ENCODE measurements at places on chromosomes 16 and 17.

DNA sequence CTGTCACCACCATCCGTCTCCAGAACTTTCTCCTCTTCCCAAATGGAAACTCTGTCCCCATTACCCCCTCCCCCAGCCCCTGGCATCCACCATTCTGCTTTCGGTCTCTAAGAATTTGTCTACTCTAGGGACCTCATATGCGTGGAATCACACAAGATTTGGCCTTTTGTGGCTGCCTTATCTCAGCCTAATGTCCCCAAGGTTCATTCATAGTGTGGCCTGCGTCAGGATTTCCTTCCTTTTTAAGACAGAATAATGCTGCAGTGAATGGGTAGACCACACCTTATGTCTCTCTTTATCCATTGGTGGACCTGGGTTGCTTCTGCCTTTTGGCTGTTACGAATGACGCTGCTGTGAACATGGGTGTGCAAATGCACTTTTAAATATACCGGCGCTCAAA lies 139.7 kb upstream of the PLCG2 start:
- DNase-seq: no peak

DNA sequence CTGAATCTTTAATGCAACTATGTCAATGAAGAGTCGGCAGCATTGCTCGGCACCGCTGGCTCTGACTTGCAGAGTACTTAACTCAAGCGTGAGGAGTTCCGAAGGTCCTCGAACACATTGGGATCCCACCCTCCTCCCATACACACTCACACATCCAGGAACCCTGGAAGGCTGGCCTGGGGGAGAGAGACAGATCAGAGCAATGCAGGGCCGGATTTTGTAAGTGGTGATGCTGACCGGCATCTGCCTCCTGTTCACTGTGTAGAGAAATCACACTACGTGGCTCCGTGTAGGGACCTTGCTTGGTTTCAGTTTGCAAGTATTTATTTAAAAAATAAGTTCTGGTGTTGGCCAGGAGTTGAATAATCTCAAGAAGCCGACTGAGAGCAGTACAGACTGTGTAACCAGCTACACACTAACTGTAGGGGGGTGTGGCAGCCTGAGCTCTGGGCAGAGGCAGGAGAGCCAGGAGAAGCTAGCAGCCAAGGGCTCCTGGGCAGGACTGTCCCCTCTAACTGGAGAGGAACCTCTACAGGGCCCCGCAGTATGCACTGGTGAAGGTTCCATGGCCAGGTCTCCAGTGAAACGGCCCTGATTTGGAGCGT lies 190.2 kb upstream of the TNRC6C start:
- no peak for DNase-seq

- no peak for DNase-seq
Measured at GRCh38 chr16:85193876-85194275, 81.6 kb upstream of the CIBAR2 start.

GRCh38 chr17:8275421-8276290 lies 12.8 kb upstream of the RANGRF start:
- no peak for DNase-seq

GRCh38 chr17:17120701-17121100 lies 78.4 kb downstream of the MPRIP start:
- DNase-seq: no peak

GRCh38 chr17:68248199-68248825 lies 469 bp downstream of the AMZ2 start:
- no peak for DNase-seq

DNA sequence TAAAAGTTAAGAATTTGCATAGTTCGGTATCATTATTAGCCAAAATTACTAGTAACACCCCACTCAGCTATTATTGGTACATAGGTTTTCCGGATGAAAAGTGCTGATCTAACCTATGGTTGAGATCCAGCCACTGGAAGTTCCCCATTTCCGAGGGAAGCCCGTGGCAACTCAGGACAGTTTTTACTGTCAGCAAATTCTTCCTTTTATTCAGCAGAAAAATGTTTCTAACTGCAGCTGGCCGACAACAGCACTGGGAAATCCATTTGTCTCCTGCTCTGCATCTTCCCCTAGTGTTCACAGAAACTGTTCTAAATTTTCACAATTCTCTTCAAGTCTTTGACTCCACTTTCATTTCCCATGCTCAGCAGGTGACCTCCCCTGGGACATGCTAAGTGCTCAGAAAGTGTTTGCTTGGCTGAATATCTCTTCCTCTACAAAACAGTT lies 15.5 kb upstream of the MMD start:
- no peak for DNase-seq

DNA sequence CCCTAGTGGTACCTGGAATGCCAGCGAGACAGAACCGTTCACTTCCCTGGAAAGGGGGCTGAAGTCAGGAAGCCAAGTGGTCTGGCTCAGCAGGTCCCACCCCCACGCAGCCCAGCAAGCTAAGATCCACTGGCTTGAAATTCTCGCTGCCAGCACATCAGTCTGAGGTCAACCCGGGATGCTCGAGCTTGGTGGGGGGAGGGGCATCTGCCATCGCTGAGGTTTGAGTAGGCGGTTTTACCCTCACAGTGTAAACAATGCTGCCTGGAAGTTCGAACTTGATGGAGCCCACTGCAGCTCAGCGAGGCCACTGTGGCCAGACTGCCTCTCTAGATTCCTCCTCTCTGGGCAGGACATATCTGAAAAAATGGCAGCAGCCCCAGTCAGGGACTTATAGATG lies 464.7 kb upstream of the TOM1L1 start:
- no peak for DNase-seq

- DNase-seq: no peak
Measured at GRCh38 chr16:86257546-86257945, 252.8 kb upstream of the FOXF1 start.

DNA sequence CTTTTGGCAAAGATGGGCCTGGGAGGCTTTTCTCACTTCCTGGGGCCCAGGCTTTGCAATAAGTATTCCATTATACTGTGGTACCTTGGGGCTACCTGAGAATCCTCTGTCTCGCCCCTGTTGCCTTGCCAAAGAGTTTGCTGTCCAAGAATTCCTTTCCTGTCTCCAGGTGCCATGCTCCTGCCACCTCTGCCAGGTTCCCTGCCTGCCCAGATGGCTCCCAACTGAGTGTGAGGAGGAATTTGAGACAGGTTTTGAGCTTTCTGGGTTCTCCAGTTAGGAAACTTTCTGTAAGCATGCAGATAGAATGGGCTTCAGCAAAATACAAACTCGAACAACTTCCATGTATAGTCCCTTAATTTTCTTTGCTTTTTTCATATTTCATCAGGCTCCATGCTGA lies 5.8 kb downstream of the MAPT start:
- no peak for DNase-seq

GRCh38 chr16:83899978-83900377 lies 1.1 kb downstream of the MLYCD start:
- no peak for DNase-seq

DNA sequence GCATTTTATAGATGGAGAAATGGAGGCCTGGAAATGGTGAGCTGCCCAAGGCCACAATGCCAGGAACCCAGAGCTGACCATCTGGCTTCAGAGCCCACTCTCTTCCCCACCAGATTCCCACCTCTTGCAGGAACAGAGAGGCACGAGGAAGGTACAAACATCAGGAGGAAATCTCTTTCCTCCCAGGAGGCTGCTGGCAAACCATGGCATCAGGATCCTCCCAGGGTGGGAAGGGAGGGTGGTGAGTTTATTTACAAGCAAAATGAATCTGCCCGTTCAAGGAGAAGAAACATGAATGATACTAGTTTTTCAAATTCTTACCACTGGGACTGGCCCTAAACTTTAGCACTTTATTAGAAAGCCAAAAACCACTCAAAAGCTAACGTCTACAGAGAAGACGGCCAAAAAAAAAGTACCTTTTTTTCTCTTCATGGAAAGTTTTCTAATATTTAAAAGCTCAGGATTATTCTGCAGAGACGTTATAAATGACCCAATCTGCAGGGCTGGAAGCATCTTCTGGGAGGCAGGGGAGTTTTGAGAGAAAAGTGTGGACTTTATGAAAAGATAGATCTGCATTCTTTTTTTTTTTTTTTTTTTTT lies 79.1 kb downstream of the NXN start:
- no peak for DNase-seq

DNA sequence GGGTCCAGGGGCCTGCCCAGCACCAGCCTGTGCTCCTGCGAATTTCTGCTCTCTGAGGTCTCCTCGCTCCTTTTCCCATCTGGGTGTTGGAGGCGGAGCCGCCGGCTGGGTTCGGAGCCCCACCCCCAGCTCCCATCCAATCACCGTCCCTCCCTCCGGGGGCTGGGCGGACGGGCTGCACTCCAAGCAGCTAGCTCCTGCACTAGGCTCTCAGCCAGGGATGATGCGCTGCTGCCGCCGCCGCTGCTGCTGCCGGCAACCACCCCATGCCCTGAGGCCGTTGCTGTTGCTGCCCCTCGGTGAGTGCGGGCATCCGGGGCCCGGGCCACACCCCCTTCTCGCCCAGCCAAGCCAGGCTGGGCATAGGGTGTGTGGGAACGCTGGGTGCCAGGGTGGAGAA lies at the start of gene NRN1L:
Gene NRN1L (plus strand): TSS at position 202 of the 400 bp plus-strand sequence. CDS start 19 bp downstream, at position 221.
- DNase-seq: no peak

DNA sequence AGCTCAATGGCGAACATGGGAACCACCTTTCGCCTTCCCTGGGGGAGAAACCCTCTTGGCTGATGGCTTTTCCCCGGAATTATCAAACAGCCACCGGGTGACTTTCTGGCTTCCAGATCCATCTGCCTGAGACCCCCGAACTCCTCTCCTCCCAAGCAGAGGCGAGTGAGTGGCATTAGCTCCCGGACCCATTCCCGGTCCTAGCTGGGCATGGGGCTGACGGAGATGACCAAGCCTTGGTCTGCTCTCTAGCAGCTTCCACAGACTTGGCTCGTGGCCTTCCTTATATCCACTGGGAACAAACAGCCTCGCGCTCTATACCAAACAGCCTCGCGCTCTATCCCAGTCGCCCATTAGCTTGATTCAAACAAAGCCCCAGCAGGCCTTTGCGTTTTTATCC lies 62.4 kb downstream of the CCDC182 start:
- no peak for DNase-seq

GRCh38 chr17:6752068-6752909 lies 3.6 kb upstream of the XAF1 start:
- no peak for DNase-seq

DNA sequence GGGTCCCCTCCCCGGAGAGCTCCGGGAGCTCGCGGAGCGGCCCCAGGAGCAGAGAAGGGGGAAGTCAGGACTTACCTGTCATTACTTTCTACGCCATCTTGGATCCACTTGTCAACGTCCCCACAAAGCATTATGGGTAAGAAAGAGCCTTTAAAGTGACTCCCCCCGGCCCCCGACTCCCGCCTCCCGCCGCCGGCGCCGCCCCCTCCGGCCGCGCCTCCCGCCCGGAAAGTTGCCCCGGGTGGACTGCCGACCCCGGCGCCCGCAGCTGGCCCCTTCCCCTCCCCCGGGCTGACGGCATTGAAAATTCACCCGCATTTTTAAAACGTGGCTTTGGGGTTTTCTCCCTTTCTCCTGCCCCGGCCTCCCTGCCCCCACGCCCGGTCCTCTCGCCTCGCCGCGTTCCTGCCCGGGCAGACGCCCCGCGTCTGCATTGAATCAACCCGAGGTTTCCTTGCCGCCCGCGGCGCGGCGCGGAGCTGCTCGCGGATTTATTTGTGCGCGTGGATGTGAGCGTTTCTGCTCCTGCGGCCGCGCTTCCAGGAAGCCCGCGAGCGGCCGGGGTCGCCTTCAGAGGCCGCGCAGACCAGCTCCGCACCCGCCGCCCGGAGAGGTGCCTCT lies at the start of gene HELZ:
Gene HELZ (minus strand): TSS at position 124 of the 621 bp plus-strand sequence. CDS start 26,392 bp downstream, outside the sequence.
- DNase-seq: peak; percentile 83

GRCh38 chr17:6380915-6381438 lies 53.9 kb downstream of the AIPL1 start:
- no peak for DNase-seq

DNA sequence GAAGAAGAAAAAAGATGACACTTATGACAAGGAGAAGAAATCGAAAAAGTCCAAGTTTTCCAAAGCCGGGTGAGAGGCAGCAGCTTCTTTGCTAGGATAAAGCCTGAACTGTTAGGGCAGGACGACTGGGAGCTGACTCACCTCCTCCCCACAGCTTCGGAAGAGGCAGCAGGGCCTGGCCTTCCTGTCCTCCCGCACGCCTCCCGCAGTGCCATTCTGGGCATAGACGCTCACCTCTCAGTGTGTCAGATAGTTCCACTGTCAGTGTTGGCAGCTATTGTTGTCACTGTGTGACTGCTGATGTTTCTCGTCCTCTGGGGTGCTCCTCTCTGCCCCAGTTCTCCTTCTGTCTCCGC lies 12.6 kb downstream of the UBN1 start:
- no peak for DNase-seq

DNA sequence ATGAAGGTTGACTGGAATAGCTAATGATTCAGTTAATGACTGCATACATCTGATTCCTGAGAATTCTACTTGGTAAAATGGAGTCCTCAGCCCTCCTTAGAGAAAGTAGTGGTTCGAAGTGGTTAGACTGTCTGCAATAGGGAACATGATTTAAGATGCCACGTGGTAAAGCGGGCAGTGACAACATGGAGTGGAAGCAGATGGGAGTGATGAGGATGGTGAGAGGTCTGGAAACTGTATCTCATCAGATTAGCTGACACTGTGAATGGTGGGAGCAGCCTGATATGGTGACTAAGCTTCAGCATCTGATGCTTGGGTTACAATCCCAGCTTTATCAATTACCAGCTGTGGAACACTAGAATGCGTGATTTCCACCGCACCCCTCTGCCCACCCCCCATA lies 8.4 kb downstream of the CDH11 start:
- DNase-seq: no peak

GRCh38 chr16:75244225-75244809 lies 7.1 kb downstream of the BCAR1 start:
- DNase-seq: no peak

DNA sequence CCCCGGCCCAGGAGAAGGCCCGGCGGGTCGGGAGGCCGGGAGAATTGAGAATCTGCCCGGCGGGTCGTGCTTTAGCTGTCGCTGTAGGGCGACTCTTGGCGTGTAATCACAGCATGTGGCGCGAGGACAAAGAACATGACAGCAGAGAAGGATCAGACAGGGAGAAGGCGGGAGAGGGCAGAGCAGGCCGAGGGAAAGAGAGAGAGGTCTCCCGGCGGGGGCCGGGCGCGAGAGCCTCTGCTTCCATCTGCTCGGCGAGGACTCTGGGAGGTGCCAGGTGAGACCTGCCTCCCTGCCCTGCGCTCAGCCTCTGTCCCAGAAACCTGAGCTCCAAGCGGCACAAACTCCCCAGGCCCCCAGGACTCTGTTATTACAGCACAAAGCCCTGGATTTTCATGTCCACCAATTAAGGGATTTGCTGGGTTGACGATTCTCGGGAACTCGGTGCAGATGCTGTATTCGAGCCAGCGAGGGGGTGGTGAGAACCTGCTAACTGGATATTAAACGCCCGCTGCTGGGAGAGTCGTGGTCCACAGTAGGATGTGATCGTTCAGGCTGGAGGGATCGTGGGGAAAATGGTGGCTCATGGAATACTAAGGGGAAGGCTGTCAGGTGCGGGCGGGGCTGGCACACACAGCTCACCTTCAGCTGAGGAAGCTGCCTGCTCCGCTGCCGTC lies 172.0 kb upstream of the CIBAR2 start:
- no peak for DNase-seq
